Stimulated activated CD4-positive, alpha-beta T cell treated with anti-CD3 and anti-CD28 coated beads, Interleukin-15, amount 100 ng/mL, for 48 hours (primary cell): ENCODE measurements at places on chromosomes 2 and 18.

DNA sequence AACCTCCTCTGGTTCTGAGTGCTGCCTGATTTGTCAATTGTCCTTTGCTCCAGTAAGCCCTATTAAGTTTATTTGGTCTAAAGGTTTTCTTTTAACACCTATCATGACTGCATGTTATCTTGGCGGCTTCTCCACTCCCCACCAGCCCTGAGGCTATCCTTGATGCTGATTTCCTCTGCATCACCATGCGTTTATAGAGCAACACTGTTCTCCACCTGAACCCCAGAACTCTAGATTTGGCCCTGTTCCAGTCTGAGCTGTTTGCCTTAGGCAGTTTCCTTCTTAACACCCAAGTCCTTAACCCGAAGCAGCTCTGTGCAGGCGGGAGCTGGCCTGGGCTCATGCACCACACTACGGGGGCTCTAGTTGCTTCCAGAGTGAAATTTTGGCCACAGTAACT, 98.2 kb upstream of the NPAS2 start:
- no peak for DNase-seq

DNA sequence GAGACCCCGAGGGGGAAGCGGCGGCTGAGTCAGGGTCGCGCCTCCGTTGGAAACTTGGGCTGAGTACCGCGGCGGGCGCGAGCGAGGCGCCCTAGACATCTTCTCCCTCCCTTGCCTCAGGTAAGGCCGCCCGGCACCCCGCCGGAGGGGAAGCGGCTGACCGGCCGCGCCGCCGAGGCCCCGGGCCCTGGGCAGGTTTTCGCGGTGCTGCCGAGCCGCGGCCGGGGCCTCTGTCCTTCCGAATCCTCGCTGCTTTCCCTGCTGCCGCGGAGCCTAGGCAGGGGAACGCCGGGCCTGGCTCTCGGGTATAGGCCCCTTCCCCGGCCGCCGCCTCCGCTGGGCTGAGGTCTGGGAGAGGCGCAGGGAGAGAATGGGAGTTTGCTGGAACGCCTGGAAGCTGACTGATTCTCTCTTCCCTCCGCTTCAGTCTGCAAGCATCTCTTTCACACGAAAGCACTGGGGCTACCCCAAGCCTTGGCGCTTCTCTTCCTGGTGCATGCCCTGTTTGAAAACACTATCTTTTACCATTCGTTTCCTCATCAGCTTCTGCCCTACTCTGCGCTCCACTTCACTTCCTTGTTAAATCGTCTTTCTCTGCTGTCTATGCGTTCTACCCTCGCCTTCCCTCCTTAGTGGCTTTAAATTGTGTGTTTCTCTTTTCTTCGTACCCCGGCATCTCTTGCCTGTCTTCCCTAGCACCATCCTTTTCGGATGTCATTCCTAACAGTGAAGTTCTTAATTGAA, 652 bp downstream of the PPM1B start:
- peak; percentile 24 for DNase-seq

GRCh38 chr2:233832869-233833311, 21.4 kb downstream of the HJURP start:
- no peak for DNase-seq

GRCh38 chr2:204628926-204629712, 83.8 kb downstream of the PARD3B start:
- no peak for DNase-seq

- no peak for DNase-seq
These were observed 3.8 kb downstream of the GBX2 start for GRCh38 chr2:236164201-236164924.

GRCh38 chr2:38128653-38129052, 52.7 kb upstream of the CYP1B1 start:
- DNase-seq = no peak

- DNase-seq = no peak
These were observed 123.5 kb upstream of the ZBTB14 start for GRCh38 chr18:5419030-5419429.

DNA sequence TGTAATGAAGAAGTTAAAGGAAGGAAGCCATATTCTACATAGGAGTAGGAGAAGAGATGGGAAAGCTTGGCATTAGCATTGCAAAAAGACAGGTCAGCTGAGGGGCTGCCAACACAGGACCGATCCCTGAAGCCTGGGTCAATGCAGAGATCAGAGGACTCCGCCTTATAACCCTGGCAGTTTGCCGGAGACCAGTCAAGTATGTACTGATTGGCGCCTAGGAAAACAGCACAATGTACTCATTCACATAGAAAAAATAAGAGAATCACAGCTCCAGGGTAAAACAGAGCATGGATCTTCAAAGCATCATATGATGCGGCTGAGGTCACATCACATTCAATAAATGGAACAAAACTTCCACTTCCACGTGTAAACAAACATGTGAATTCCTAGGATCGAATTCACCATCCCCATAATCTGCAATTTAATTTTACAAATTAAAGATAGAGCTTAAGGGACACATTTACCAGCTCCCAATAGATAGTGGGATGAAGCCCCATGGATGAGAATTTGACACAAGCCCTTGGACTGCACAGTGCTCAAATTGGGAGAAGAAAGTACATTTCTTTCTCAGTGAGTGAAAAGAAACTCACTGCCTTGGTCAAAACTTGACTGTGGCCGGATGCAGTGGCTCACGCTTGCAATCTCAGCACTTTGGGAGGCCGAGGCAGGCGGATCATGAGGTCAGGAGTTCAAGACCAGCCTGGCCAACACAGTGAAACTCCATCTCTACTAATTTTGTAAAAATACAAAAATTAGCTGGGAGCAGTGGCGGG, 135.0 kb upstream of the KLHL14 start:
- DNase-seq = no peak

- no peak for DNase-seq
These were observed 159.2 kb upstream of the SCN7A start for GRCh38 chr2:166653185-166653813.

DNA sequence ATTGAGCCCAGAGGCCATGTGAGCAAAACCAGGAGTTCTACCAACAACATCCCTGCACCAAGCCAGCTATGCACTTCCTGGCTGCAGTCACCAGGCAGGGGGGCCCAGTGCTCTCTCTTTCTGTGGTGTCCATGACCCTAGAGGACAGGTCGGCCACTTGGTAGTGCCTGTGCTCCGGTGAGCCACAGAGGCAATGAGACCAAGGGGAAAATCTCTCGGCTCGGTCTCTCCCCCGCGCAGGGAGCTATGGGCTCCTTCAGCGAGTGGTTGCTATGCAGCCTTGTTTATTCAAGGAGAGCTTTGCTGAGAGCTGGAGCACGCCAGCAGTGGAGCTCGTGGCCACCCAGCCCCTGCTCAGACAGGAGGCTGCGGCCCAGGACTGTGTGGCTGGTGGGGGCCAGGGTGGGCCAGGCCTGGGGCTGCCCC, at the start of gene TOGARAM2:
TOGARAM2 (plus strand) TSS at position 283 of the 426 bp plus-strand sequence. CDS start 13,537 bp downstream, outside the sequence.
- DNase-seq = no peak

DNA sequence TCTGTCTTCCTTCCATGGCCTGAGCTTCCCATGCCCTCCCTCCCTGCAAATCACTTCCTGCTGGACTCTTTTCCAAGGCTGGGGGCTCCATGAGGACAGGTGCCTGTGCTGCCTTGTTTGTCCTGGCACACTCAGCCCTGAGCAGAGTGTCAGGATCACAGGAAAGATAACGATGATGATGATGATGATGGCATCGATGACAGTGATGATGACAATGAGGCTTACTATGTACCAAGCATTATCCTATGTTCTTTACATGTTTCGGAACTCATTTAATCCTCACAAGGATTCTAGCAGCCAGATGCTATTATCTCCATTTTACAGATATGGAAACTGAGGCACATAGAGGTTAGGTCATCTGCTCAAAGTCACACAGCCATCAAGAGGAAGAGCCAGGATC, 170.0 kb downstream of the CTIF start:
- no peak for DNase-seq

GRCh38 chr2:88117973-88118372, 9.9 kb downstream of the FABP1 start:
- no peak for DNase-seq

- no peak for DNase-seq
These were observed 147.6 kb downstream of the GALNT14 start for GRCh38 chr2:30990671-30991070.

- DNase-seq = no peak
These were observed at the start of gene FNDC4 for GRCh38 chr2:27494944-27495554. FNDC4 (minus strand) TSS chr2:27495200; CDS start chr2:27494679, 521 bp downstream.

DNA sequence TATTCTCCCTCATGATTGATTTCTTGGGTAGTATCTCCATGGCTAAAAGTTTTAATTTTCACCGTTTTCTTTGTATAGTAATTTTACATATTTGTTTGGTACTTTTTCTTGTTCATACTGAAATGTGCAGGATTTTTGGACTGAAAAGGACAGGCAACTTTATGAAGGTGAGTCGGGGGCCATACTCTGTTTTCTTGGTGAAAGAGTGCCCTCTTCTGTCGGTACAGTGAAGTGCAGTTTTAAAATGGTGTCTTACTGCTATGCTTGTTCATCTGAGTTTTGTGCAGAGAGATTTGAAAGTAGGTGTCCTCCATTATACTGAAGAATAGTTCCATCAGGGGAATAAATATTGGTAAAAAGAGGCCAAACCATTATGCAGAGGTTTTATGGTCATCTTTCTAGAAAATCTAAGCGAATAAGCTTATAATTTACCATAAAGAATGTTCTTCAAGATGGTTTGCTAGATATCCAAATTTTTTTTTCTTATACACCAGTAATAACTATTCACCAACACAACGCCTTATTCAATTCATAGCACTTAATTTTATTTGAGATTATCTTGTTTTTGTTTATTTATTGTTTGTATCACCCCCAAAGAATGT, 8.7 kb upstream of the SERPINB13 start:
- DNase-seq = peak; percentile 4

DNA sequence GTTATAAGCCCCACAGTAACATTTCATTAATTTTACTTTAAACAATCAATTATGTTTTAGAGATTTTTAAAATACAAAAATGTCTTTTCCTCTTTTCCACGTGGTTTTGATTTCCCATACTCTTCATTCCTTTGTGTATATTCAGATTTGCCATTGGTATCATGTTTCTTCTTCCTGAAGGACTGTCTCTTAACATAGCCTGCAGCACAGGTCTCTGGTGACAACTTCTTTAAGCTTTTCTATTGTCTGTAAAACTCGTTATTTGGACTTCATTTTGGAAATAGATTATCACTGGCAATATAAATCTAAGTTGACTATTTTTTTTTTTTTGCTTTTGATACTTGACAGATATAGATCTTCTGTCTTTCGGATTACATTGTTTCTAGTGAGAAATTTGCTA, 115.2 kb upstream of the KLHL29 start:
- DNase-seq = no peak

GRCh38 chr18:48263914-48264902, 145.0 kb downstream of the ZBTB7C start:
- no peak for DNase-seq

DNA sequence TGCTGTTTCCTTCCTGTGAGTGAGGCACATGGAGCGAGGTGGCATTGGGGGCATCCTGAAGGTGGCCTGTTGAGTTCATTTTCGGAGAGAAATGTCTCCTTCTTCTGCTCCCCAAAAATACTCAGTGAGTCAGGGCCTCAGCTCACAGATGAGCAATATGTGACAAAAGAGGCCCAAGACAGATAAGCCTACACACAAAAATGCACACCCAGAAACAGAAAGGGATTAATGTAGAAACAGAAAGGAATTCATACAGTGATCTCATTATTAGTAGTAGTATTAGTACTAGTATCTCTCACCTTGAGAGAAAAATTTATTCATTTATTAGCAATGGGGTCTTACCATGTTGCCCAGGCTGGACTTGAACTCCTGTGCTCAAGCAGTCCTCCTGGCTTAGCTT, 5.1 kb downstream of the GPR75 start:
- DNase-seq = no peak

GRCh38 chr2:133200684-133201421, 367.4 kb downstream of the NCKAP5 start:
- no peak for DNase-seq

GRCh38 chr2:138395565-138396306, 105.8 kb upstream of the SPOPL start:
- no peak for DNase-seq

DNA sequence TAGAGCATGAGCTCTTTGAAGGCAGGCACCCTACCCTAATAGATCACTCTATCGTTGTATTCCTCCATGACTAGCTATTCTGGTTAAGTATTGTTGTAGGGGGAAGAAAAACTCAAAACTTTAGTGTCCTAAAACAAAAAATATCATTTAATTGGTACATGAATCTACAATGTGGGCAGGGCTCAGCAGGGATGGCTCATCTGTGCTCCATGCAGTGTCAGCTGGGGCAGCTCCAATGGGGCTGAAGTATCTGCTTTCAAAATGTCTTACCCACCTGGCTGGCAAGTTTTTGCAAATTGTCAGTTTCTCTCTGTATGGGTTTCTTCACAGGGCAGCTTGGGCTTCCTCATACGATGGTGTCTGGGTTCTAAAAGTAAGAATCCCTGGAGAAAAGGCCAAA, 83.2 kb upstream of the ITGA6 start:
- no peak for DNase-seq

GRCh38 chr2:234912437-234912836, 39.4 kb upstream of the SH3BP4 start:
- DNase-seq = no peak

DNA sequence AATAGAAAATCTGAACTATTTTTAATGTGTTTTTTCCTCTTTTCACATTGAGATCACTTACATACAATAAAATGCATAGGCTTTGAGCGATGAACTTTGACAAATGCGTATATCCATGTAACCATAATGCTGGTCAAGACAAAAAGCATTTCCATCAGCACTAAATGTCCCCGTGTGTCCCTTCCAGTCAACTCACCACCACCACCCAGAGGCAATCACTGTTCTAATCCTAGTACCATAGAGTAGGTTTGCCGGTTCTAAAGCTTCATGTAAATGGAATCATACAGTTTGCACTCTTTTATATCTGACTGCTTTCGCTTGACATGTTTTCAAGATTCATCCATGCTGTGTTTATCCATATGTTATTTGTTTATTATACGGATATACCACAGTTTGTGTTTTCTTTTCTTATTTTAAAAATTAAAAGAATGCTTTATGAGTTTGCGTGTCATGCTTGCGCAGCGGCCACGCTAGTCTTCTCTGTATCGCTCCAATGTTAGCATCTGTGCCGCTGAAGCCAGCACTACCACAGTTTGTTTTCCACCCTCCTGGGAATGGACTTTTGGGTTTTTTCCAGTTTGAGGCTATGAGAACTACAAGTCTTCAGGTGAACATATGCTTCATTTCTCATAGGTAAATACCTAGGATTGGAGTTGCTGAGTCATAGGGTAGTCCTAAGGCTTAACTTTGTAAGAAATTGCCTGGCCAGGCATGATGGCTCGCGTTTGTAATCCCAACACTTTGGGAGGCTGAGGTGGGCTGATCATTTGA, 197.5 kb upstream of the CHAC2 start:
- no peak for DNase-seq

DNA sequence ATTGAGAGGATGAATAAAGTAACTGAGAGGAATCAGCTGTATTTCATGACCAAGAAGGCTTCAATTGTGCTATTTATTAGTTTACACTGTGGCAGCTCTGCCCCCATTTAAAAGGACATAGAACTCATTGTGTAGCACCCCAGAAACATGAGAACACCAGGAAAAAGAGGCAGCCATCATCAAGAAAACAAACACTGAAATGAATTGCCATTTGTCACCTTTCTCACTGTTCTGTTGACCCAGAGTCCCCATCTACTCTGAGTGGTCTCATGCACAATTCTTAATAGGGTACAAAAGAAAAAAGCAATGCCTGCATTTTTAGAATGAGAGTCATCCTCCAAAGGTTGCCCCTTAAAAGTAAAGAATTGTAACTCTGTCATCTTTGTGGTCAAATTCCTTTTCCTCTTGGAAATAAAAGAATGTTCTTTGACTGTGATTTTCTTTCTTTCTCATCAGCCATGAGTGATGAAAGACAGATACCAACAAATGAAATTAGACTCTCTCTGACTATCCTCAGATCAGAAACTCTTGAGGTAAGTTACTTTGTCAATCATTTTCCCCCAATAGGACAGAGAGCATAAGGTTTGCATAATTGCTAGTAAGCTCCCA, 1941.9 kb upstream of the PIK3C3 start:
- no peak for DNase-seq
